CD4-positive, alpha-beta T cell treated with Interleukin-6 at 100 ng/mL for 8 hours (primary cell): ENCODE measurements at places on chromosomes 12 and 14.

GRCh38 chr12:93126069-93126474, 197.0 kb upstream of the EEA1 start:
- no peak for DNase-seq

DNA sequence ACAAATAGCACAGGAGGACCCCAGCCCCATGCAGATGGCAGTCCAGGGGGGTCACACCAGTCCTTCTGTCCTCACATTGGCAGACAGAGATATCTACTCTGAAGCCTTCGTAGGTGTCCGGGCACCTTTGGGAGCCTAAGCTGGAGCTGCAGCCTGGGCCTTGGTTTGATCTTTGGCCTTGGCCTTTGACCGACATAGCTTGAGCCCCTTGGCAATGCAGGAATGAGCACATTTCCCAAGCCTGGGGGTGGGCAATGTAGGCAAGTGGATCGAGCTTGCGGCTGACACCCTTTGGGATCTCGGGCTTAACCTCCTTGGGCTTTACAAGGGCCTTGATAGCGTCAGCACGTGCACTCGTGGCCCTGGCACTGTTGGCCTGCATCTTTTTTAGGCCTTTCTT, 6.4 kb downstream of the COQ5 start:
- no peak for DNase-seq

GRCh38 chr14:75119056-75119455, 7.8 kb downstream of the NEK9 start:
- no peak for DNase-seq

DNA sequence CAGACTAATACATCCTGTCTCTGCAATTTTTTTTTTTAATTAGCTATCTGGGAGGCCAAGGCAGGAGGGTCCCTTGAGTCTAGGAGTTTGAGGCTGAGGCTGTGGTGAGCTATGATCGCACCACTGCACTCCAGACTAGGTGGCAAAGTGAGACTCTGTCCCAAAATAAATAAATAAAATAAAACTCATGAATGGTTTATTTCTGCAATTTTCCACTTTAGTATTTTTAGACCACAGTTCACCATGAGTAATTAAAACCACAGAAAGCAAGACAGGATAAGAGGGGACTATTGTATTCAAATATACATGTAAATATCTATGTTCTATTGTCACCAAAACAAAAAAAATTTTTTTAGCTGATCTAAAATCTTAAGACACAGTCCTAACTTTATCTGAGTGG, 17.8 kb downstream of the TAOK3 start:
- DNase-seq, result no peak

GRCh38 chr14:31716208-31716607, 155.0 kb downstream of the NUBPL start:
- DNase-seq, result no peak

DNA sequence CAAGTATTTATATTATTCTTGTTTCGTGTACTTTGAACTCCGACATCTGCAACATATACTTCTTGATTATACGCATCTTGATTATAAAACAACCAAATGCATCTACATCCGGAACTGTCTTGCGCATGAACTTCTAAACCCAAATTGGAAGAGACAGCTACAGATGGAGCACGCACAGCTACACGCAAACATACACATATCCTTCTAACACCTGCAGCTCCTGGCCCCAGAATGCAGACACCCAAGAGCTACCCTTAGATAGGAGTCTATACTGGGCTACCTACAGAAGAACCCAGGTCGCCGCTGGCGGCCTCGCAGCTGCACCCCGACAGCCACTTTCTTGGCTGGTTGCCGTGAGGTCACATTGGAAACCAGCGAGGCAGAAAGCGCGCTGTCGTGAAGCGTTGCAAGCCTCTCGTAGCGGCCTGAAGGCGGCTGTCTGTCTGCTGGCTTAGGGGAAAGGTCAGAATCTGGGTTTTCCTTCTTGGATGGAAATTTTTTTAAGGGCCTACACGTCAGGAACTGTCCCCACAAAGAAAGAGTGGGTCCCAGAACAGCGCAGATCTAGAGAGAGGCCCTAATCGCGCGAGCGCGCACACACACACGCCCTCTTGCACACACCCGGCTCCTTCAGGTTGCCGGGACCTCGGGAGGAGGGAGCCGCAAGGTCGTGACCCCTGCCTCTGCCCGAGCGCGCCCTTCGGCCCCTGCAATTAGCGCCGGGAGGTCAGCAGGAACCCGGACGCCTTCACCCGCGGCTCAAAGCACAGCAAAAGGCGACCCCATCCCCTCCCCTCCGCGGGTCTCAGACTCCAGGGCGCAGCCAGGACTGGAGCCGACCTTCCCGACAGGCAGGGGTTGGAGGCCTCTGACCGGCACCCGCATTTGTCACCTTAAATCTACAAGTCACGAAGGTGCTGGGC, 17.0 kb downstream of the TBX3 start:
- DNase-seq, result no peak

- DNase-seq, result no peak
These were observed 23.1 kb downstream of the FBRSL1 start for GRCh38 chr12:132513070-132513398.

DNA sequence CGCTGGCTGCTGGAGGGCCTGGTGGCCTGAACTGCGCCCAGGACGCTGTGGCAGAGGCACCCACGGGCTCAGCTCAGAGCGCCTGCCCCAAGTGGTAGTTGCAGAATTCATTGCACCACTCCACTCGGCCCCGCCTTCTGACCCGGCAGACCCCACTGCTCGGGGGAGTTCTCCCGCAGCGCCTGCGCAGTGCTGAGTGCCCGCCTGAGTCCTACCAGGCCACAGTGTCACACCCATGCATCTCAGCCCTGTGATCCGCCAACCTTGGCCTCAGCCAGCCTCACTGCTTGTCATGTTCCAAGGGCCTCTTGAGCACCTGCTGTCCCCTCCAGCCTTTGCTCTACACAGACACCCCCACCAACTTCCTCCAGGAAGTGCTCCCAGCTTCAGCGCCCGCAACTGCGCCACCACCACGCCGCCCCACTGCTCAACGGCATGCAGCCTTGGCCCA, 12.2 kb downstream of the DEGS2 start:
- peak; percentile 54 for DNase-seq

DNA sequence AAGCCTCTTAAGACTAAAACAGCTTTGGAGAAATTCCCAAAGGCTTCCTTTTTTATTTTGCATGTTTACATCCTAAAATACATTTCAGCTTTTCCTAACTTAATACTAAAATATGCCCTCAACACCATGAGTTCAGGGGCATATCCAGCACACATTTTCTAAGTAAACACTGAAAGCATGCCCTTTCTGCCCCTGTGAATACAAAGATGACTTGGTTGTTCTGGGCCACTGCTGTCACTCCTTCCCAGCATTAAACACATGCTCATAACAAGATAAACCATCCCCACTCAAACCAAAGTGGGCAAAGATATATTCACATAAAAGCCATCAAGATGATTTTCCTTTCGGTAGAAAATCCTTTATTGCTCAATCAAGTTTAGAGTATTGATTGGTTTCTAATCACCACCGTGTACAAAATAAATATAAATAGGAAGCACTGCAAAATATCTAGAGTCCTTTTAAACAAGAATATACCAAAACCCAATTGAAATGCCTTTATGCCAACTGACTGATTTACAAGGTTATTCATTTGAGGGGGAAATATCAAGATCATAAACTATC, 1.9 kb downstream of the CCNB1IP1 start:
- no peak for DNase-seq

DNA sequence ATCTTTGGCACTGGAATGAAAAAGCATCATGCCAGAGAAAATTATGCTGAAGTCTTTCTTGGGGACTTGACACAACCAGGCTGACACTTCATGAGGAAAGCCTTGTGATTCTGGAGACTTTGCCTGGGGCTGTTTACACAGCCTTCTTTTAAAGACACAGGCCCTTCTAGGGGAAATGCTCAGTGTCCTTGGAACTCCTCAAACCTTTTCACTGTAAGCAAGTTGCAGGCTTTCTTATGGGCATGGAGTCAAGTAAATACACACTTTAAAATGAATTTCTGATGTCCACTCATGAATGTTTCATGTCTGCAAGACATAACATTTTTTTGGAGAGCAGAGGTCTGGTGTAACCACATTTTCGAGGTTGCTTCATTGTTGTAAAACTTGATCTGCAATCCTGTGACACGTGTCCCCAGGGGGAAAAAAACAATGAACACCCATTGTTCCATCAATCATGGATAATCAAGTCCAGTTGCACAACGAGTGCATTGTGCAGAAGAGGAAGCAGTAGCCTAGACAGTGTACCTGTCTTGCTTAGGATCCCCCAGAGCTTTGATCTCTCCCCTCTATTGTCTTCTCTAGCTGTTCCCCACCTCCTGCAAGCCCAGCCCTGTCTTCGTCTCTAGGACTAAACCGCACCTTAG, 155.1 kb upstream of the PRICKLE1 start:
- no peak for DNase-seq

- no peak for DNase-seq
These were observed 12.8 kb downstream of the MEG3 start for GRCh38 chr14:100838493-100839314.

- no peak for DNase-seq
These were observed 1127.9 kb downstream of the VRK1 start for GRCh38 chr14:97924922-97925613.
